ENCODE measurements at places on chromosomes 2 and 18.

GRCh38 chr2:160305081-160305750, 105.1 kb upstream of the ITGB6 start:
- H3K4me1 ChIP-seq: no peaks in the 10 kb centered on the region
- H3K4me3 ChIP-seq: no peak overlapping the region
- DNase-seq: no peak
- H3K27me3 ChIP-seq: no peaks in the 10 kb centered on the region
- no peaks in the 10 kb centered on the region for H3K36me3 ChIP-seq

DNA sequence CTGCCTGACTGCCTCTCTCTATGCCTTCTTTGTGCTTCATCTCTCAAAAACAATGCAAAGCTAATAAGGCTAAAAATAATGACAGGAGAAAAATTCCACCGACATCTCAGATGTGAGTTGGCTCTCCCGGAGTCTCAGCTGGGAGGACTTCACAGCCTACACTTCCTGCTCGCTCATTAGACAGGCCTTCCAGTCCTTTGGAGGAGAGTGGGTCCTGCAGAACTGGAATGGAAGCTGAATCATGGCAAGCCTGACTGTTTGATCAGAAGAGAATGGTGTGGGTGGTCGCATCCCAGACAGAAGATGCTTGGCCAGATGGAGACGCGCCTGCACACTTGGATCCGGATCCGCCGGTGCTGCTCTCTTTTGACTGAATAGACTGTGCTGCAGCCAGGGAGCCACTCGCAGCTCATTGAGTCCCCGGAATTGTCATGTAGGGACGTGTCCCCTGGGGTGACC, 49.7 kb downstream of the TRIB2 start:
- H3K4me1 ChIP-seq: no peaks in the 10 kb centered on the region
- no peak overlapping the region for H3K27ac ChIP-seq
- H3K27me3 ChIP-seq: peaks cover 9% of the 10 kb centered on the region
- H3K36me3 ChIP-seq: no peaks in the 10 kb centered on the region
- no peak for DNase-seq

- no peaks in the 10 kb centered on the region for H3K27me3 ChIP-seq
- no peaks in the 10 kb centered on the region for H3K36me3 ChIP-seq
- H3K4me1 ChIP-seq: peaks cover 6% of the 10 kb centered on the region
- no peak overlapping the region for H3K4me3 ChIP-seq
- H3K27ac ChIP-seq: no peak overlapping the region
These were observed 64.3 kb upstream of the HPCAL1 start for GRCh38 chr2:10238396-10238795.

GRCh38 chr2:118371515-118371914, 283.2 kb downstream of the INSIG2 start:
- no peak overlapping the region for H3K4me3 ChIP-seq
- H3K27me3 ChIP-seq: no peaks in the 10 kb centered on the region
- H3K4me1 ChIP-seq: no peaks in the 10 kb centered on the region
- H3K36me3 ChIP-seq: no peaks in the 10 kb centered on the region
- DNase-seq: peak; percentile 19

- H3K27ac ChIP-seq: no peak overlapping the region
- DNase-seq: no peak
- H3K27me3 ChIP-seq: no peaks in the 10 kb centered on the region
- H3K4me3 ChIP-seq: no peak overlapping the region
- no peaks in the 10 kb centered on the region for H3K36me3 ChIP-seq
- H3K4me1 ChIP-seq: no peaks in the 10 kb centered on the region
These were observed 212.2 kb upstream of the THUMPD2 start for GRCh38 chr2:39991298-39991697.

DNA sequence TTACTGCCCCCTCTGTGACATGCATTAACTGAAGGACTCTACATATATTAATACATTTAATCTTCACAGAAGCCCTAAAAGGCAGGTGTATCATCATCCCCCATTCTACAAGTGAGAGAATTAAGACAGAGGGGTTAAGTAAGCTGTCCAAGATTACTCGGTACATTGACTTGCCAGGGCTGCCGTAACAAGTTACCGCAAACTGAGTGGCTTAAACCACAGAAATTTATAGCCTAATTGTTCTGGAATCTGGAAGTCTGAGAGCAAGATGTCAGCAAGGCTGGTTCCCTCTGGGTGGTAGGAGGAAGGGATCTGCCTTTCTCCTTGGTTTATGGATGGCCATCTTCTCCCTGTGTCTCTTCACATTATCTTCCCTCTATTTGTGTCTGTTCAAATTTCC, 605.5 kb downstream of the EPHA4 start:
- no peaks in the 10 kb centered on the region for H3K36me3 ChIP-seq
- no peaks in the 10 kb centered on the region for H3K4me1 ChIP-seq
- no peak for DNase-seq
- no peak overlapping the region for H3K4me3 ChIP-seq
- peaks cover 5% of the 10 kb centered on the region for H3K27me3 ChIP-seq

DNA sequence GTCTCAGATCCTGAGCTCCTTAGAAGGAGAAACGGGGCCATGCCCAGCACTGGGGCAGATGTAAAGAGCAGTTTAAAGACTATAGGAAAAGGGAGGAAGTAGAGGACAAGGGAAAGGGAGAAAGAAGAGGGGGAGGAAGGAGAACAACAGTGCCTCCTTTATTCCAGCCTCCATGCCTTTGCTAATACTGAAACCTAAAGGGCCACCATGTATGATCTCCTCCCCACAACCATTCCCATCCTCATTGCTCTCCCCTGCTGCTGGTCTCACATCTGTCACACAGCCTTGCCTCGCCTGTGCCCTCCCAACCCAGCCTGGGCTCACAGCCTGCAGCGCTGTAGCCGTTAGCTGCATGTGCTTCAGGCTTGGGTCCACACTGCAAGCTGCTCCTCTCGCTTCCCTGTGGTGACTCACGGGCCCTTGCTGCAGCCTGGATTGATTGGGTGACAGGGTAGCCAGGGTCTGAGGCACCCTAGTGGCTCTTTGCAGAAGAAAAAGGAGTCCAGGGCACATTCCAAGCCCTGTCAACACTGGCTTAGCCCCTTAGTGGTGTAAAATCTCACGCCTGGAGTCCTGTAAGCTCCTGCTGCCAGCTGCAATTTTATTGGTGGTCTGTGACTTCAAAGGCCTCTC, 281.9 kb downstream of the SRBD1 start:
- H3K27me3 ChIP-seq: no peaks in the 10 kb centered on the region
- no peak overlapping the region for H3K27ac ChIP-seq
- no peak overlapping the region for H3K4me3 ChIP-seq
- DNase-seq: peak; percentile 29

GRCh38 chr2:220228310-220229006, 601.0 kb downstream of the SLC4A3 start:
- peak overlapping the region; percentile 52 for H3K4me3 ChIP-seq
- no peaks in the 10 kb centered on the region for H3K36me3 ChIP-seq
- peak; percentile 97 for DNase-seq

- H3K27me3 ChIP-seq: no peaks in the 10 kb centered on the region
- no peak overlapping the region for H3K4me3 ChIP-seq
- no peak for DNase-seq
- H3K4me1 ChIP-seq: peaks cover 8% of the 10 kb centered on the region
These were observed 85.8 kb upstream of the GLS start for GRCh38 chr2:190794790-190795189.

DNA sequence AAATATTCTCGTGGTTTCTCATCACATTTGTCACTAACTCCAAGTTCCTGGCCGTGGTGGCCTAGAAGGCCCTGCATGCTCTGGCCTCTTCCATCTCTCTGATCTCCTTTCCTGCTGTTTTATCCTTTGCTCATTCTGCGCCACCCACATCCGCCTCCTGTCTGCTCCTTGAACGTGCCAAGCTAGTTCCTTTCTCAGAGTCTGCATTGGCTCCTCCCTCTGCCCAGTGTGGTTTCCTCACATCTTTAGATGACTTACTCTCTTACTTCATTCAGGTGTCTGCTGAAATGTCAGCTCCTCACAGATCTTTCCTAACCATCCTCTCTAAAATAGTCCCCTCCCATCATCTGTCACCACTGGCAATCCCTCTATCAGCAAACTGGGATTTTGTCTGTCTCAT, 158.6 kb upstream of the RBMS1 start:
- H3K36me3 ChIP-seq: no peaks in the 10 kb centered on the region
- no peak for DNase-seq
- no peaks in the 10 kb centered on the region for H3K27me3 ChIP-seq
- no peaks in the 10 kb centered on the region for H3K4me1 ChIP-seq

- no peaks in the 10 kb centered on the region for H3K36me3 ChIP-seq
- no peaks in the 10 kb centered on the region for H3K27me3 ChIP-seq
- no peak overlapping the region for H3K4me3 ChIP-seq
- no peak overlapping the region for H3K27ac ChIP-seq
These were observed 305.4 kb downstream of the LPIN1 start for GRCh38 chr2:12051831-12052230.

DNA sequence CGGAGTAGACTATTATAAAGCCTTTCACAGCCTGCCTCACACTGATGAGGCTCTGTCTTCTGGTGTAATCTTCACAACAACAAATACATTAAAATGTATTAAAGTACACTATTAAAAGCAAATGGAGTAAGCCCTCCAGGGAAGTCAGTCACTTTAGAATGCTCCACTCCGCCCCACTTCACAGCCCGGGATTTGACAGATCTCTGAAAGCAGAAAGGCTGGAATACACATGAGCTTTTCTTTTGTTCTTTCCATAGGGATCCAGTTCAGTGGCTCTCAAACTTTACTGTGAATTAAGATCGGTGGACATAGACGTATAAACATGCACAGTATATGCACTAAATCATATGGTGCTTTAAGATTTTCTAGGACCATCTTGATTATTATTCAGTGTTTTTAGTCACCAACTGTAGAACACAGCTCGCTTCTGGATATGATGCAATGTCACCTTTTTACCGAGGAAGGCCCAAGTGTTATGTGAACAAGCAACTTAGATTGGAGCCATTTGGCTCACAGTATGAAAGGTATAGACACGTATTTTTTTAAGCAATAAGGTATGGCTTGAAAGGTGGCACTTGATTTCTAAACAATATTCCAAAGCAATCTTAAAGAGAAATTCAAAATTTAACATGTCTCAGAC, 151.1 kb downstream of the PRKCE start:
- H3K4me1 ChIP-seq: no peaks in the 10 kb centered on the region
- H3K36me3 ChIP-seq: no peaks in the 10 kb centered on the region
- H3K27ac ChIP-seq: no peak overlapping the region
- no peaks in the 10 kb centered on the region for H3K27me3 ChIP-seq
- H3K4me3 ChIP-seq: no peak overlapping the region

DNA sequence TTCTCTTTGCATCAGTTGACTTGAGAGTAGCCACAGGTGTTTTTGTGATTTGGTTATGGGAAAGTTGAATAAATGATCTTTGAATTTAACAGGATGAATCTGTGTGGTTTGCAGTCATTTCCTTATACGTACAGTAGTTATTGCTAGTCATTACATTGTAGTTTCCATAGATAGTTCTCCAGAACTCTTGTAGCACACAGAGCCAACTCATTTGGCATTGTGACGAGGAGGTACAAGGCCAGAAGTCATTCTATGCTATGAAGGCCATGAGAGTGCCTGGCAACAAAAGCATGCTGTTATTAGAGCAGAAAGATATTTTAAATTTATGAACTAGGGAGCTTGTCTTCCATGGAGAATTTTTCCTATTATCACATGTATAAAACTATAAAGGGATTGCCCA, 973.0 kb upstream of the CHAC2 start:
- no peak overlapping the region for H3K4me3 ChIP-seq
- no peaks in the 10 kb centered on the region for H3K36me3 ChIP-seq
- no peaks in the 10 kb centered on the region for H3K27me3 ChIP-seq

GRCh38 chr2:237879991-237880560, 20.7 kb downstream of the RAMP1 start:
- H3K27me3 ChIP-seq: no peaks in the 10 kb centered on the region
- H3K4me1 ChIP-seq: peaks cover 4% of the 10 kb centered on the region
- no peak overlapping the region for H3K27ac ChIP-seq
- DNase-seq: no peak
- peaks cover 10% of the 10 kb centered on the region for H3K36me3 ChIP-seq

DNA sequence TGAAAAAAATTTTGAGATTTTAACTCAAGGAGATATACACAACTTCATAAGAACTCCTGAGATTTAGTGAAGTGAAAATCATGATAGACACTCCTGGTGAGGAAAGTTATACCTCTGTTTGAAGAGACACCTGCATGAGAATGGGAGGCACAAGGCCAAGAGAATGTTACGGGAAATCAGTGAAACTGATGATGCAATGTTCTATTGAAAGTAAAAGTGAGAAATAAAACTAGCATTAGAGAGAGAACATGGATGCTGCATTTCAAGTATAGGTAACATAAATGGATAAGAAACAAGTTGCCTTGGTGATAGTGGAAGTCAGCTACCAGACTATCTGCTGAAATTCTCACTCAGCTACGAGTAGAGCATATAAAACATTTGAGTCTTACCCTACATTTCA, 562.1 kb upstream of the FANCL start:
- H3K4me1 ChIP-seq: no peaks in the 10 kb centered on the region
- no peak overlapping the region for H3K27ac ChIP-seq
- no peak for DNase-seq
- H3K27me3 ChIP-seq: peaks cover 23% of the 10 kb centered on the region

DNA sequence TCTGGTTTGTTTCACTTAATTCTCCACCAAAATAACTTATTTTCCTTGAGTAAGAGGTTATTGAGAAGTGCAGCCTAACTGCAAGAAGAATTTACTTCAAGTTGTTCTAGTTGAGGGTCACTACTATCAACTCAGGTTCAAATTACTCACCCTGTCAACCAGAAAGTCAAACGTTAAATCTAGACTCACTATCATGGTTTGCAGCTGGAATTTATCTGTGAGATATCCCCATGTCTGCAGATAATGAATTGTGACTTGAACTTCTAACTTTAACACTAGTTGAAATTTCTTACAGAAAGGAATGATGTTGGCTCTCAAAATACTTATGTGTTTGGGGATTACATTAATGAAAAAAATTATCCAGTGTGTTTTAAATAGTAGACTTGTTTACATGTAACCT, 1145.7 kb upstream of the NXPH2 start:
- H3K27me3 ChIP-seq: no peaks in the 10 kb centered on the region
- H3K27ac ChIP-seq: no peak overlapping the region
- H3K36me3 ChIP-seq: no peaks in the 10 kb centered on the region
- DNase-seq: no peak
- no peaks in the 10 kb centered on the region for H3K4me1 ChIP-seq
- H3K4me3 ChIP-seq: no peak overlapping the region

GRCh38 chr2:65320042-65320725, 92.6 kb downstream of the ACTR2 start:
- peak; percentile 64 for DNase-seq
- H3K4me1 ChIP-seq: peaks cover 18% of the 10 kb centered on the region
- peak overlapping the region; percentile 56 for H3K27ac ChIP-seq
- no peaks in the 10 kb centered on the region for H3K27me3 ChIP-seq

DNA sequence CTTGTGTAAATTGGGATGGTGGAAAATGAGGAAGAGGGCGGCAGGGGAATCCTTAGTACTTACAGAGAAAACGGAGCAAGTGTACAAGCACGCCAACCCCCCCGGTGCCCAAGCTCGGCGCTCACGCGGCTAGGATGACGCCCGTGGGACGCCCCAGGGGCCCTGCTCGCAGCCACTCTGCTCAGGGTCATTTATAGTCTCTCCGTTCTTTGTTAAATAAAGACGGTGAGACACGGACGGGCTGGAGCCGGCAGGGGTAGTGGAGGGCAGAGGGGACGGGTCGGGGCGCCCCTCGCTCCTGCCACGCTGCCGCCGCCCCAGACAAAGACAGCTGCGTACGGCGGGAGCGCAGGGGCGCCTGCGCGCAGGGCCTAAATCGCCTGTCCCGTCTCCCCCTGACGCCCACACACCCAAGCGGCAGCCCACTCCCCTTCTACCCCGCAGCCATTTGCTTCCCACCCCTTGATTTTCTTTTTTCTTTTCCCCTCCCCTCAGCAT, 37.8 kb downstream of the PCBP1 start:
- H3K4me3 ChIP-seq: peak overlapping the region; percentile 53
- peak overlapping the region; percentile 87 for H3K27ac ChIP-seq
- H3K27me3 ChIP-seq: no peaks in the 10 kb centered on the region
- no peaks in the 10 kb centered on the region for H3K36me3 ChIP-seq
- peaks cover 35% of the 10 kb centered on the region for H3K4me1 ChIP-seq
- no peak for DNase-seq
